ENCODE measurements at places on chromosomes 11 and 22.

DNA sequence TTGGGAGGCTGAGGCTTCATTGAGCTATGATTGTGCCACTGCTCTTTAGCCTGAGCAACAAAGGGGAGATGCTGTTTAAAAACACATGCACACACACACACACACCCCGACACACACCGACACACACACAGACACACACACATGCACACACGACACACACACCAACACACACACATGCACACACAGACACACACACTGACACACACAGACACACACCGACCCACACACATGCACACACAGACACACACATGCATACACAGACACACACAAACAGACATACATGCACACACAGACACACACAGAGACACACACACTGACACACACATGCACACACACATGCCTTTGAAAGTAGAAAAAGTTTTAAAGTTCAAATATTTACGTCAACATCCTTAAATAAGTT lies 5.5 kb upstream of the LTO1 start:
- no peak for DNase-seq

GRCh38 chr11:130872102-130872501 lies 44.2 kb downstream of the SNX19 start:
- no peak for DNase-seq

DNA sequence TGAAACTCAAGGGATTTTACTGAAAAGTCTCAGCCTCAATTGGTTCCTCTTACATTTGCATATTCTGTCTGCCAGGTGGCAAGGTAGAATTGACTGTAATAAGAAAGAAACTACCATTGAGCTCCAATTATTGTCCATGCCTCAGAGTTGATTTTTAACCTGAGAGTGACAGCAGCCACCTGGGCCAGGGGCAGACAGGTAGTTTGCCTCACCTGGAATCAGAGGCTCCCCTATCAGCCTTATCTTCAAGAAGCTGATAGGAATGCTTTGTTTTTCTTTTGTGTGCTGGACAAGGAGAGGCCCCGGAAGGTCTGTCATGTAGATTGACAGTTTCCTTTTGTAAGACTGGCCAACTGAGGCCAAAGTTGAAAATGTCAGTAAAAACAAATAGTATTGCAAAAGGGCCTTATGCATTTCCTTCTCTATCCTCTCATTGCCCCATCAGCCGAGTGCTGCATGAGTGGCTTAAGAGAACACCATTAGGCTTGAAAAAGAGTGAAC lies 34.1 kb downstream of the CD44 start:
- no peak for DNase-seq

GRCh38 chr11:76543006-76543703 lies 98.3 kb downstream of the EMSY start:
- no peak for DNase-seq

DNA sequence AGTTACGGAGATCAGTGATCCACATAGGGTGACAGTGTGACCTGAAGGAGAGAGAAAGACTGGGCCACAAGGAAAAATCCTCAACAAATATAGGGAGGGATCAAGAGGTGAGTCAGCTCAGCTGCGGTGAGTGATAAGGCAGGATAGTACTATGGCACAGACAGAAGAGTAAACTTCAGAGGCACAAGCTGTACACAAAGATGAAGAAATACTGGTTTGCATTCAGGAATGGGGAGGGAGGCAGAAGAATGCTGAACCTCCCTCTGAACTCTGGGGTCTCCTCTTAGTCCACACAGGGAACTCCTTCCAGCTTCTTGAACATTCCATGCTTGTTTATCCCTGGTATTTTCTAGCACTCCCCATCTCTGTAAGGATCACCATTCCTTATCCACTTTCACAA lies 162.7 kb downstream of the BARX2 start:
- DNase-seq: no peak

- DNase-seq: no peak
Observed at GRCh38 chr11:76462317-76462716, 17.5 kb downstream of the EMSY start.

DNA sequence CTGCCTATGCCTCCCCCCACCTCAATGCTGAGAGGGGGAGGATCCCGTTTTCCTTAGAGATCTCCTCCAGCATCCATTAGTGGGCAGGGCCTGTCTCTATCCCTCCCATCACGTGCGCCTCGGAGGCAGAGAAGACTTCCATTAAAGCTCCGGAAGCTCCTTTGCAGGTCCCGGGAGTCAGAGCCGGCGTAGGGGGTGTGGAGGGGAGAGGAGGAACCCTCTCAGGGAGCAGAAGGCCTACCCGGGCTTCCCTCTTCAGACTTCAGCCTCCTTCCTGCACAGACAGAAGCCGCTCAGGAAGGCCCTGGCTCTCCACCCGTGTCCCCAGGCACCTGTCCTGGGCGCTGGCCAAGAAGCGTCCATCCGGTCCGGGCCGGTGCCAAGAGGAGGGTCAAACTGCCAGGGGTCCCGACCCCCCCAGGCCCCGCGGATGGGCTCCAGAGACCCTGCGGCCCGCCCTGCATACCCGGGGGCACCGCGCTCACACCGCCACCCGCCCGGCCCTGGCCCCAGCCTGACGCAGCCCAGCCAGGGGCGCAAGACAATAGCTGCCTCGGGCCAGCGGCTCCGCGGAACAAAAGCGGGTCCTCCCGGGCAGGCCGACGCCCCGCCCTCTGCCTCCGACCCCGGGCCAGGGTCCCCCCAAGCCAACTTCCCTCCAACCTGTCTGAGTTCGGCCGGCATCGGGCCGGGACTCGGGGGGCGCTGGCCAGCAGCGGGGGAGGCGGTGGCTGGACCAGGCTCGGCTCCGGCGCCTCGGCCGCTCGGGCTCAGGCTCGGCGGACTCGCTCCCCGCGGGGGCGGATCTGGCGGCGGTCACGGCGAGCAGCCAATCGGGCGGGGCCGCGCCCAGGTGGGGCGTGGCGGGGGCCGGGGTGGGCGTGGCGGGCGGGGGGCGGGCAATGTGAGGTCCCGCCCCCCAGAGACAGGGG lies 29.9 kb downstream of the ARVCF start:
- DNase-seq: peak; percentile 72

DNA sequence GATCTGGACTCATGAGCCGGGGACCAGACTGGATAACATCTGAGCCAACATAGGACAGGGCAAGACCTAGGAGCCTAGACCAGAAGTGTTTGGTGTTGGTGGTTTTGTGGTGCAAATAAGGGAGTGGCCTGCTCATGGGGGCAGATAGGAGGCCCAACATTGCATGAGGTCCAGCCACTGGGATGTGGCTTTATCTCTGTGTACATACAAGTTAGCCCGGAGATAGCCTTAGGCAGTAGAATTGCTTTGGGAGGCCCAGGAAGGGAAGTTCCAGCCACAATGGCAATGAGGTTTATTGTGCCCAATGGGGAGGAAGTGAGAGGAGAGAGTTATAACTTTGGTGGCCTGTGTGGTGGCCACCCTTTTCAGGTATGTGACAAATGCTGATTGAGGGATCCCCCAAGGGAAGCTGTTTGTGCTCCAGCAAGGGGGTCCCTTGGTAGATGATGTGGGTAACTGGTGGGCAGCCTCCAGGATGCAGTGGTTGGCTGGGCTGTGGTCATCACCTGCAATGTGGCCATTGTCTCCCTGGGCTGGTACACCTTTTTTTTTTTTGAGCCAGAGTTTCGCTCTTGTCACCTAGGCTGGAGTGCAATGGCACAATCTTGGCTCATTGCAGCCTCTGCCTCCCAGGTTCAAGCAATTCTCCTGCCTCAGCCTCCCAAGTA lies 6.4 kb downstream of the LMO2 start:
- DNase-seq: no peak

GRCh38 chr11:73176145-73176873 lies 34.2 kb upstream of the FCHSD2 start:
- DNase-seq: no peak

DNA sequence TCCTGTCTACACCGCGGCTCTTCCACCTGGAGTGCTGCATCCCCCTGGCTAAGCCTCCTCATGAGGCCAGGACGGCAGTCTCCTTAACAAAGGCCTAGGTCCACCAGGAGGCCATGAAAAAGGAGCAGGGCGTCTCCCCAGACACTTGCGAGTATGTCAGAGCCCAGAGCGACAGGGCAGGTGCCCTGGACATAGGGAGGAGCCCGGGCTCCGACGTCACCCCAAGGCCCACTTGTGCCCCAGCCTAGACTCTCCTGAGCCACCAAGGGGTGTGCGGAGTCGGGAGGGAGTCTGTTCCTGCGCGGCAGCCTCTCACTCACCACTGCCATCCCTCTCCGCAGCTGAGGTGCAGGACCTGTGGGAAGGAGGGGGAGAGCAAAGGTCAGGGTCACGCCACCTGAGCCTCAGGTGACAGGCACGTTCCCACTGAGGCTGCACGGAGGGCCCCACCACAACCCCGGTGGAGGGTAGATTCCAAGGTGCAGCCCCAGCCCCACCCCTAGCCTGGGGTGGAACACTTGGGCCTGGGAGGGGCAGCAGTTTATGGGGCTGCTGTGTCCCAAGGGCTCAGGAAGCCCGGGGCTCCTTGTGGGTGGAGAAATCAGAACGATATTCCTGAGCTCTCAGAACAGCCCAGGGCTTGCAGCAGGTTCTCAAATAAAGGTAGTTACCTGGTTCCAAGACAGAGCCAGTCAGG lies 10.6 kb downstream of the PRODH start:
- DNase-seq: no peak

DNA sequence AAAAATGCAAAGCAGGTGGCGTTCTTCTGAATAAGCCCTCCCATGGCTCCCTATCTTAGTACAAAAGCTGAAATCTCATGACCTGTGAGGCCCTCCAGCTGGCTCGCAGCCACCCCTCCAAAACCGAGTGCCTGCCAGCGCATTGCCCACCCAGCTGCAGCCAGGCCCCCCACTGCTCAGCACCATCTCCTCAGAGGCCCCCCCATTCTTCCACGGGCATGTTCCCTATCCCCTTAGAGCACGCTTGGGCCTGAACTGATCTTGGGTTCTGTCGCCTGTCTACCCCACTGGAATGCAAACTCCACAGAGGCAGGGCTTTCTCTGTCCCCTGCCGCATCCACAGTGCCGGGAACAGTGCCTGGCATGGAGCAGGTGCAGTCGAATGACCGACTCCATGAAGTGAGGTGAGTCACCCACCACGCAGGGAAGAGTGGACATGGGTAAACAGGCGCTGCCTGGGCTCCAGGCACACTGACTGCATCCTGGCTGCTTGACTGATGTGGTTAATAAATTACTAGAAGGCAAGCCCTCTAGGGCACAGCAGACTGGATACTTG lies 11.3 kb upstream of the EFCAB6 start:
- no peak for DNase-seq

GRCh38 chr11:124930799-124931198 lies 5.0 kb downstream of the HEPACAM start:
- DNase-seq: no peak

GRCh38 chr11:85886089-85887056 lies 31.2 kb downstream of the CCDC83 start:
- no peak for DNase-seq

GRCh38 chr22:47623066-47623762 lies 860.8 kb downstream of the TBC1D22A start:
- no peak for DNase-seq

DNA sequence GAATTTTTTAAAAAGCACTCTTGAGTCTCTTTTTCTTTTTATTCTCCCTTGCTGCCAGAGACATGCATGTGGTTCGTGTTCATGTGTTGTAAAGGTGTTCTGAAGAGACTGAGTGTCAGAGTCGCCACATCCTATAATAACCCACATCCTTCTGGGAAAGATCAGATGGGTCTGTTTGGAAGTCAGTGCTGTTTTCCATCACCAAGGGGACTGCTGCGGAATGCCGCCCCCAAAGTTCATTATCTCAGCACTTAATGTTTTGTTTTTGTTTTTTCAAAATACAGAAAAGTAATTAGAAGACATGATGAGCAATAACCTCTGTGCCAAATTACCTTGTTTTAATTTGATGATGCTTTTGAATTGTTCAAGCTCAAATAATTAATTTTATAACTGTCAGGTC lies 56.9 kb upstream of the EIF3M start:
- DNase-seq: no peak

- no peak for DNase-seq
Observed at GRCh38 chr11:67287355-67288197, 1.5 kb upstream of the ANKRD13D start.

DNA sequence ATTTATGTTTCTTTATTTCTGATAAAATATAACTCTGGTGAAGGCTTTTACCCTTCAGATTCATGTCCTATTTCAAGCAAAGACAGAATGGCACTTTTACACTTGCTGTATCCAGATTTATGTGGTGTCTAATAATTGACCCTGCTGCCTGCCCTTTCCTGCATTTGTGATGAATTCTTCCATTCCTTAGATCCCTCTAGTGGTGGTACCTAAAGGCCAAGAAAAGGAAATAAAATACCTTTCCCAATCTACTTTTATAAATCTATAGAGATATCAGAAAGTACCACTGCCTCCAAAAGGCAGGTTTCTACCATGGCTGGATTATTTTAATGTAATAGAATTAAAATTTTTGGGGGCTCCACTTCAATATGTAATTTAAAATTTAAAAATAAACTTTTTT lies 34.2 kb downstream of the CCDC81 start:
- no peak for DNase-seq

DNA sequence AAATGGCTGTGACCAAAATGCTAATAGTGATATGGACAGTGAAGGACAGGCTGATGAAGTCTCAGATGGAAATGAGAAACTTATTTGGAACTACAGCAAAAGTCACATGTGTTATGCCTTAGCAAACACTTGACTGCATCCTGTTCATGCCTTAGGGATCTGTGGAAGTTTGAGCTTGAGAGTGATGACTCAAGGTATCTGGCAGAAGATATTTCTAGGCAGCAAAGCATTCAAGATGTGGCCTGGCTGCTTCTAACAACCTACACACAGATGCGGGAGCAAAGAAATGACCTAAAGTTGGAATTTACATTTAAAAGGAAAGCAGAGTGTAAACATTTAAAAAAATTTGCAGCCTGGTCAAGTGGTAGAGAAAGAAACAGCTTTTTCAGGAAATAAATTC lies 28.1 kb upstream of the CD81 start:
- no peak for DNase-seq

GRCh38 chr22:38925571-38926041 lies 31.8 kb upstream of the APOBEC3A start:
- no peak for DNase-seq

DNA sequence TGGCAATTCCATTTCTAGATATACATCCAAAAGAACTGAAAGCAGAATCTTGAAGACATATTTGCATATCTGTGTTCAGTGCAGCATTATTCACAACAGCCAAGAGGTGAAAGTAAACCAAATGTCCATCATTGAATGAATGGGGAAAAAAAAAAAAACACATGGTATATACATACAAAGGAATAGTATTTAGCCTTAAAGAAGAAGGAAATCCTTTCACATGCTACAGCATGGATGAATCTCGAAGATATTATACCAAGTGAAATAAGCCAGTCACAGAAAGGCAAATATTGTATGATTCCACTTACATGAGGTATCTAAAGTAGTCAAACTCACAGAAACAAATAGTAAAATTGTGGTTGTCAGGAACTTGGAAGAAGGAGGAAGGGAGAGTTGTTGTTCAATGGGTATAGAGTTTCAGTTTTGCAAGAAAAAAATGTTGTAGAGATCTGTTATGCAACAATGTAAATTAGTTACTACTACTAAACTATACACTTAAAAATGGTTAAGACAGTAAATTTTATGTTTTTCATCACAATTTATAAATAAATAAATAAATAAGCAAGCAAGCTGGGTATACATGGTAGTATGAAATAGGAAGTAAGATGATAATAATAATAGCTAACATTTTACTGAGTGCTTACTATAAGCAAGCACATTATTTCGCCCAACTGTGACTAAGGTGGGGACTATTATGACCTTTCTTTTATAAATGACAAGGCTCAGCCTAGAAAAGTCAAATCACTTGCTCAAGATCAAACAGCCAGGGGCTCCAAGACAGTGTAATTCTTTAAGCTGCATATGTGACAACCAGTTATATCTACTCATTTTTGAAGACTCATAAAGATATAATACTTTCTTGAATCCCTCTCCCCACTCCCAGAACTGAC lies 50.0 kb downstream of the FAM168A start:
- no peak for DNase-seq

Measured in NAMALWA (cell line).